ENCODE measurements at places on chromosomes 16 and 17.
A peak's percentile ranks its signal among the peaks of the same experiment; 100 is the strongest.

- no peak for DNase-seq
Observed at GRCh38 chr16:23141500-23141899, 7.8 kb downstream of the USP31 start.

GRCh38 chr17:48180842-48181629 is 73.5 kb downstream of the SNX11 start:
- DNase-seq, result no peak

DNA sequence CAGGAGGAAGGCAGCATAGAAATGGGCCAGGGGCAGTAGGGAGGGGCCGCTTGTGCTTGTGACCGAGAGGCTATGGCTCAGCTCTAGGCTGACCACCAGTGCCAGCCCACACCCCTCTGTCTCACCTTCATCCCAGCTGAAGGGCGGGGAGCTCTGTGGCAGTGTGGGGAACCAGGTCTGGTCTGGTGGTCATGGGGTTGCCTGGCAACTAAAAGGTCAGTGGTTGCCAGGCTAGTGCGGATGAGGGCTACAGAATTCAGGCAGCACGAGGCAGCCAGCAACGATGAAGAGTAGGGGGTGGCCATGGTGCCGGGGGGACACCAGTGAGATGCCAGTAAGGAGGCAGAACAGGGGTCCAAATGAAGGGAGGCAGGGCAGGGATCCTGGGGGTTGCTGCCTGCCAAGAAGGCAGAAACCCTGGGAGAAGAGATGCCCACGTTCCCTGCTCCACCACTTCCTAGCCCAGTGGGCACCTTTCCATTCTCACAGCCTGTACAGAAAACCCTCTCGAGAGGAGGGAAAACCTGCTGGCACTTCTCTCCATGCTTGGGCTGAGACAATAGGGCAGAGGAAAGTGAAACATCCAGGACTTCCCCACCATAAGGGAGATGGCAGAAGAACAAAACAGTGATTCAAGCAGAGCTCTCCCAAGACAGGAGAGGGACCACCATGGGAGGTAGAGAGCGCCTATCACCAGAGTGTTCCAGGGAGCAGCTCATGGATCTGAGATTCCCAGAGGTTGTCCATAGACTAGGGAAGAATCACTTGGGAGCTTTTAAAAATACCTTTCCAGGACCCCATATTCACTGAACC is 39.7 kb downstream of the SRCIN1 start:
- DNase-seq, result no peak

DNA sequence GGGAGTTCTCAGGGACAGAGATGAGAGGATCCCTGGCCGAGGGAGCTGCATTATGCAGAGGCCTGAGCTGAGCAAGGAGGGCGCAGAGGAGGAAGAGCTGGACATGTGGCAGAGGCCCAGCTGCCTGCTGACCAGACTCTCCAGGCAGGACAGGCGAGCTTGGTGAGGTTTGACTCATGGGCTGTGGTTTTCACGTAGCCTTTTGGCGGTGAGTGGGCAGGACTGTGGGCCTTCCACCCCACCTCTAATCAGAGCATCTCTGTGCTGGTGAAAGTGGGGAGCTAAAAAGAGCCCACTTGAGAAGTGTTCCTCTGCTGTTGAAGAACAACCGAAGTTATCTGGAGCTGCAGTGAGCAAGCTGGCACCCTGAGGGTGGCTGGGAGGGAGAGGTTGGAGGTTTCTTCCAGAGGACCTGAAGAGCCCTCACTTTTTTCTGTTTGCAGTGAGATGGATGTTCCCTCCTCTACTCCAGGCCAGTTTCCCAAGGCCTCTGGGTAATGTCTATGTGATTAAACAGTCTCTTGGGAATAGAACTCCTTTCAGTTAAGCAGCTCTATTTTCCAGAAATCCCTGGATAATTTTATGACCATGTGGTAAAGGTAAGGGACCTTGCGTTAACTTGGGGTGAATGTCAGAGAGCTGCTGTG is 11.9 kb downstream of the EPN2 start:
- peak; percentile 23 for DNase-seq

GRCh38 chr16:20696618-20697017 is 862 bp downstream of the ACSM1 start:
- DNase-seq, result no peak

- no peak for DNase-seq
Observed at GRCh38 chr16:27427538-27427937, 25.6 kb downstream of the IL21R start.

GRCh38 chr16:88064889-88065746 is 113.9 kb downstream of the BANP start:
- DNase-seq, result no peak

GRCh38 chr17:44307387-44308186 is 814 bp upstream of the RUNDC3A start:
- no peak for DNase-seq

DNA sequence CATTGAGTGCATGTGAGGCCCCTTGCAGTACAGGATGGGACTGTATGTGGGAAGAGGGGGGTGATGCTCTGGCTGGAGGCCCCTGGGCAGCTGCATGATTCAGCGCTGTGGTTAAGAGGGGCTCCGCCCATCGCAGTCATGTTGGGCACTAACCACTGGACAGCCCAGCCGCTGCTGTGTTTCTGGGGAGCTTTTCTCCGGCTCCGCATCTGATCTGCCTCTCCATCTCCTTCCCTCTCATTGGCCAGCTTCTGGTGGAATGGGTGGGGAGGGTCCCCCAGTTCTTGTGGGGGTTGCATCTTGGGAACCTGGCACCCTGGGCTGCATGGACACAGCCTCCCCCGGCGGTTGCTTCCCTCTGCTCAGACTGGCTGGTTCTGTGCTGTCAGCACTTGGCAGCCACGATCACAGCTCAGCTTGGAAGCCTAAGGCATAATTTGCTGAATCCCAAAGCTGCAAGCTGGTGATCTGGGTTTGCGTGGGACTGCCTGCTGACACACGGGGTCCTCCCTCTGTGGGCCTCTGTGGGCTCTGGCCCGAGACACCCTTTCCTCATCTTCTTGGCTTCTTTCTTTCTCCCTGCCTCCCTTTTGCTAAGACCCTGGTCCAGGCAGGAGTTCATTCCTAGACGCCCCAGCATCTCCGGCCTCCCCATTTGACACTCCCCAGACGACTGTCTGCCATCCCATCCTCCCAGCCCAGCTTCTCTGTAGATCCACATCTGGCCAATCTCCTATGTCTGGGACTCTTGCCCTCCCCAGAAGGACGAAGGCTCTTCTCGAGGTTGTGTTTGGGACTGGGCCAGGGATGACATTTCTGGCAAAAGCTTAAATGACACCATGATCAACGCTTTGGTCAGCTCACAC is 168.3 kb downstream of the SEC14L1 start:
- DNase-seq, result no peak

DNA sequence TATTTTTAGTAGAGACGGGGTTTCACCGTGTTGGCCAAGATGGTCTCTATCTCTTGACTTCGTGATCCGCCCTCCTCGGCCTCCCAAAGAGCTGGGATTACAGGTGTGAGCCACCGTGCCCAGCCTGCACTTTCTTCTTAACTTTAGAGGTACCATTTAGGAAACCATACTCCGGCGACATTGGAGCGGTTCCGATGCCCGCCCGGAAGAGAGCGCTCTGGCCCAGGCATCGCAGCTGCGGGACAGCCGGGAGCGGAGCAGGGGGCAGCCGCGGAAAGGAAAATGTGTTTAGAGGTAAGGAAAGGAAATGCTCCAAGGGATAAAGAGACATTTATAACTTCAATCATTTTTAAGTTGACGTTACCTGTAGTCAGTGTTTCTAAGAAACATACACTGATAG is 6.0 kb upstream of the HS3ST3B1 start:
- no peak for DNase-seq

DNA sequence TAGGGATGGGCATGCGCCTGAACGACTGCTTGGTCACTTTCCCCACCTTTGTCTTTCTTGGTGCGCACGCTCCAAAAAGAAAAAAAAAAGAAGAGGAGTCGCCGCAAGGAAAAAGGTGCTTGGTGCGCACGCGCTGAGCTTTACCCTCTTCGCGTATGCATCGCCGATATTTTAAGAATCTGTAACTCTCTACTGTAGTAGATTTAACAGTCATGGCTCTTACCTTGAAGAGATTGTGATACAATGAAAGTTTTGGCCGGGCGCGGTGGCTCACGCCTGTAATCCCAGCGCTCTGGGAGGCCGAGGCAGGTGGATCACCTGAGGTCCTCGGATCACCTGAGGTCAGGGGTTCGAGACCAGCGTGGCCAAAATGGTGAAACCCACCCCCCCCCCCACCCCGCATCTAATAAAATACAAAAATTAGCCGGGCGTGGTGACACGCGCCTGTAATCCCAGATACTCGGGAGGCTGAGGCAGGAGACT is 609 bp upstream of the FXR2 start:
- no peak for DNase-seq

DNA sequence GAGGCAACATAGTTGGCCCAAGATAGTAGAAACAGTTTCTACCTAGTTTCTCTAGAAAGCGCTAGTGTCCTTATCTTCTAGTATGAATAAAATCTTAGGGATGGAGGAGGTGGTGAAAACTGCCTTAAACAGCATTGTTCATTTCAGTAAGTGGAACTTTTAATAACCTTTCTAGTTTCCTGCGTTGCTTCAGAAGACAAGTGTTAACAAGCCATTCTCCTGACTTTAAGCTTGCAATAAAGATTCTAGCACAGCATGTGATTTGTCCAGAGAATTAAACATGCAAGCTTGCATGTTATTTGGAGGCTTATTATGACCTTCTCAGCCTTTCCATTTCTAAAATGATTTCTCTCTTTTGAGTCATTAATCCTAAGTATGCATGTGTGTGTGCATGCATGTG is 72.3 kb downstream of the TANGO6 start:
- no peak for DNase-seq

GRCh38 chr17:74770498-74771318 is 5.4 kb downstream of the NAT9 start:
- no peak for DNase-seq

DNA sequence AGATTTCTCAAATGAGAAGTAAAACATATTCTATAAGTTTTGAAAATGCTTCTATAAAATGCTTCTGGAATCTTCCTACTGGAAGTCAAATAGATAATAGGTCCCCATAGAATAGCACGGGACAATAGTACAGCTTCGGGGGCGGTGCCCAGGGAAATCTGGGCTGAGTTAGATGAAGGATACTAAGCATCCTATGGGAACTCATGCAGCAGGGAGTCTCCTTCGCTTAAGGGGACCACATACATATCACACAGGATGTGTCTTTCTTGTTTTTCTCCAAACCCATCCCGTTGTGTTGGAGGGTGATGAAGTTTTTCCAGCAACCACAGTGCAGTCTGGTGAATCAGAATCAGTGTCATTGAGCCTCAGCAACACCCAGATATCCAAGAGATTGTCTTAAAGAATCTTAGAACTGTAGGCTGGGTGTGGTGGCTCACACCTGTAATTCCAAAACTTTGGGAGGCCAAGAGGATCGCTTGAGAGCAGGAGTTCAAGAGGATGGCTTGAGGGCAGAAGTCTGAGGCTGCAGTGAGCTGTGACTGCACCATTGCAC is 84.2 kb downstream of the PITPNC1 start:
- DNase-seq, result no peak

DNA sequence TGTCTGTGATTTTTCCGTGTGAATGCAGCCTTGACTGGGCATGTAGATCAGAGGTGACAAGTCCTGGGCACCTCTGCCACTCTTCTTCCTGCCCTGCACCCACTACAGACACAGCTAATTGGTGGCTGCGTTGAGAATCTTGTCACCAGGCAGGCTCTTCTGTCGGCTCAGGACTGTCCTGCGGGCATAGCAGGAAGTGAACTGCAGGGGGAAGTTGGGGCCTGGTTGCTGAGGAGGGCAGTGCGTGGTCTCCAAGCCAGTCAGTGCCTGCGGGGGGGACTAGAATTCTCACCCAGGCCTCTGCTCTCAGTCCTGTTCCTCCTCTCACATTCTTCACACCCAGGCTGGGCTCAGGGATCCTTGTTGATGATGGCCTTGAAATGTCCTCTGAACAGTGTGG is 50.5 kb downstream of the JPH3 start:
- no peak for DNase-seq

GRCh38 chr16:56771558-56772279 is 41.8 kb downstream of the NUP93 start:
- DNase-seq, result no peak

- DNase-seq, result no peak
Observed at GRCh38 chr16:12411516-12411915, 392.2 kb downstream of the CPPED1 start.

- DNase-seq, result peak; percentile 22
Observed at GRCh38 chr16:22948603-22949368, 134.8 kb downstream of the HS3ST2 start.

- DNase-seq, result no peak
Observed at GRCh38 chr17:12665263-12666210, at the start of gene MYOCD. TSS of gene MYOCD (plus strand) at chr17:12665890. CDS start at chr17:12666189, 299 bp downstream.

GRCh38 chr16:88948781-88949490 is 28.1 kb downstream of the CBFA2T3 start:
- no peak for DNase-seq

- DNase-seq, result no peak
Observed at GRCh38 chr16:15961571-15962090, 12.2 kb downstream of the ABCC1 start.

- no peak for DNase-seq
Observed at GRCh38 chr17:5980941-5981340, 89.2 kb upstream of the WSCD1 start.

- DNase-seq, result no peak
Observed at GRCh38 chr17:79992649-79993389, 42.9 kb downstream of the TBC1D16 start.

DNA sequence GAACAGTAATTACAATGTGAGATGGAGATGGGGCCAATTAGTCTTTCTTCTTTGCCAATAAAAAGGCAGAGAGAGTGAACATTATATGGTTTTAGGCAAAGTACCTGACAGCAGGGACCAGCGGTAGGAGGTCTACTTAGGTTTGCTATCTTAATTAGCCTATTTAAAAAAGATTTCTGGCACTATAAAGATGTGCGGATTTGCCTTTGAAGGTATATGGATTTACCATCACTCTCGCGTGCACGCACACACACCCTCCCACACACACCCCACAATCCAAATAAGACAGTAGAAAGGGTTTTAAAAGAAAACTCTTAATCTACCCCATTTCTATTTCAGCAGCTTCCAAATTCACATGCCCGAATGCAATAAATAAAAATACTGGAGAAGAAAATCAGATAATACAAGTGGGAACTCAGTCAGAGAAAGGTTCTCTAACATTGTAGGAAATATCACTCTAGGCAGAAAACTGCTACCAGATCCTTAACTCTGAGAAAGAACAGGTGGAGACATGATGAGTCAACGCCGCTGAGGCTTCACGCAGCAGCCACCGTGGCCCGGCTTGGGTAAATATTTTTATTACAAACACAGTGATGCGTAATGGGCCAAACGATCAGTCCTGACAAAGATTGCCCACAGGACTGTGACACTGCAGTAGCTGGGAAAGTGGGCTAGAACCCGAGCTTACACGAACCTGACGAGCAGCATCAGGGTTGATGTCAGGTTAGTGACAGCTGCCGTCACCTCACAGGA is 66.6 kb upstream of the AXIN2 start:
- DNase-seq, result no peak

- no peak for DNase-seq
Observed at GRCh38 chr17:80708480-80708879, 163.8 kb downstream of the RPTOR start.

- DNase-seq, result peak; percentile 44
Observed at GRCh38 chr17:18033442-18034099, 5.4 kb downstream of the ATPAF2 start.

GRCh38 chr16:16139061-16139460 is 84.2 kb downstream of the ABCC6 start:
- no peak for DNase-seq

- no peak for DNase-seq
Observed at GRCh38 chr17:7004398-7005253, 7.8 kb upstream of the RNASEK start.
